ENCODE measurements at places on chromosomes 7 and 10.

DNA sequence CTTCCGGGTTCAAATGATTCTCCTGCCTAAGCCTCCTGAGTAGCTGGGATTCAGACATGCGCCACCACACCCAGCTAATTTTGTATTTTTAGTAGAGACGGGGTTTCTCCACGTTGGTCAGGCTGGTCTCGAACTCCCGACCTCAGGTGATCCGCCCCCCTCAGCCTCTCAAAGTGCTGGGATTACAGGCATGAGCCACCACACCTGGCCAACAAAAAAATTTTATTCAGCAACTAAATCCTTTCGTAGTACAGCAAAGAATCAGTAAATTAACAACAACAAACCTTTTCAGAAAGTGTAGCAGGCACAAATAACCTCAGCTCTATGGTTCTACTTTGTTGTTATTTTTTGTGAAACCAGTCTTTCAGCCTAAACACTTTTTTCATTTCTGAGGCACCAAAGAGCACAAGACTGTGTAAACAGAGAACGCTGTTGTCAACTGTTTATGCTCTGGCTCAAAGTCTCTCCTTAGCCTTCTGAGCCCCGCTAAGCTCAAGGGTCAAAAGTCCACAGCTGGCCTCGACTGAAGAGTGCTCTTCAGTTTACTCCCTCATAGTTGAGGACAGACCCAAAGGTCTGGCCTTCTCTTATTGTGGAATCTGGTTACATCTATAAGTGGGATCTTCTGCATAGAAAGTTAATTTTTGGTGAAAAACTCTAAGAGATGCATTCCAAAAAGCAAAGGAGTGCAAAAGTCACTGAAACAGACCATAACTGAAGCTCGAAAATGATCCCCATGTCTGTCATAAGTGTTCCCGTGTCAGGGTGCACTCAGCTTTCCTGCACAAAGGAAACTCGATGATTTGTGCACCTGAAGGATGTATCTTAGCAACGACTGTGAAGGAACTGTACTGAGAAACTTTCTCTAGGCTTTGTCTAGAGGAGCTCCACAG lies 24.6 kb upstream of the DDX50 start:
- no peak for DNase-seq

GRCh38 chr7:112147793-112148361 lies 58.3 kb downstream of the DOCK4 start:
- no peak for DNase-seq

DNA sequence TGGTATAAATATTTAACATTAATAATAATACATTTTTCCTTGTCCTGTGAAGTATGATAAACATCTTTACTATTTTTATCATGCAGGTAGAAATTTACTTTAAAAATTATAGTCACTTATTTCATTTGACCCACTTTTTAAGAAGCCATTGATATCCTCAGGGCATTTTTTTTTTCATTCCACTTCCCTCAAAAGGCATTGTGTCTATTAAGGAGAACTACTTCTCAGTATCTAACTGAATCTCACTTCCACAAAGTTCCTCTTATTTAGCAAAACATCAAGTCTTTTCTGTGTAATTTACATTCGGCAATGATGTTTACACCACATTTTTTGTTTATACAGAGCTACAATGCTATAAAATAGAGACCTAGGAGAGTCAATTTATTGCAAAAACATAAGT lies 388.2 kb upstream of the AKR1E2 start:
- no peak for DNase-seq

DNA sequence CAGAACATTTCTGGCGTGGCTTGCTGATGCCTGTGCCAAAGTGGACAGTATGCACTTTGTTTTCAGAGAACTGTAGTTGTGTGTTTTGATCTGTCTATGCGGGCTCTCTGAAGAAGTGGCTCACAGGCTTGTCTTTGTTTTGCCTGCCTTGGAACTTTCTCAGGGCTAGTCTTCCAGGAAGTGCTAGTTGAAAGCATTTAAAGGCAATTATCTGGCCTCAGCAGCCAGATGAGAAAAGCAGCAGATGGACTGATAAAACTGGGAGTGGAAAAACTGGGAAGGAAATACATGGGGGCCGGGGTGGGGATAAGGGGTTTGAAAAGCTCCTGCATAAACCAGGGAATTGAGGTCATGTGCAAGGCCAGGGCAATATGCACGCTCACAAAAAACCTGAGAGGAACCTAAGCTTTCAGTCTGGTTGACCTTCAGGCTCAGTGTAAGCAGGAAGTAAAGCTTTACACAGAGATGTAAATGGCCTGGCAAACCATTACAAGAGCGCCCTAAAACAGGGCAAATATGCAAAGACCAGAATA lies 94.5 kb downstream of the ZNF33B start:
- no peak for DNase-seq

DNA sequence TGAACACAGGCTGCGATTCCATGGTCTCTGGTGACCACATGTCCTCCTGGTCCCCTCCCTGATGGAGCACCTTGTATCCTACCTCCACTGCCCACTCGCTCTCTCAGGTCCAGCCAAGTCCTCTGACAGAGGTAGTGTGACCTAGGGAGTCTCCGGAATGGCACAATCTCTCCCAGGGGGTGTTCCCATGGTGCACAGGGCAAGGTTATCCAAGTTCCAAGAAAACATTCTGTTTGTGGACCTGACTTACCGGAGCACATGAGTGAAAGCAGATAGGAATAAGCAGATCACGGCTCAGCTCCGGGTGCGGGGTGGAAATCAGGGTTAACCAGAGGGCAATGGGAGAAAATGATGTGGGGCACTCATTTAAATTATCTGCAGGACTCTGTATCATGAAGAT lies 45.8 kb upstream of the INSIG1 start:
- no peak for DNase-seq

DNA sequence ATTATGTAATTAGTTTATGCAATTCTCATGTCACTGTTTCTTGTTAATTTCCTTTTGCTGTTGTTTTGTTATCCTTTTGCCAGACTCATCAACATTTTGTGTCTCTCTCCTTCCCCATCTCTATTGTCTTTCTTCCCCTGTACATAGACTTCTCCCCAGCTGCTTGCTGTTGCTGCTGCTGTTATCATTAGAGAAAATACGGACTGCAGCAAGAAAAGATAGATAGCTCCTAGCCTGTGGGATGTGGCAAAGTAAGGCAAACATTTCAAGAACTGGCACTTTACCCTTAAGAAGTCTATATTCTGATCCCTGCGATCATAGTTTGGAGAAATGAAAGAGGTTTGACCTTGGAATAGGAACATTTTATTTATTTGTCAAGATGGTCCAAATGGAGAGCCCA lies 162.2 kb downstream of the AOAH start:
- DNase-seq, result no peak

DNA sequence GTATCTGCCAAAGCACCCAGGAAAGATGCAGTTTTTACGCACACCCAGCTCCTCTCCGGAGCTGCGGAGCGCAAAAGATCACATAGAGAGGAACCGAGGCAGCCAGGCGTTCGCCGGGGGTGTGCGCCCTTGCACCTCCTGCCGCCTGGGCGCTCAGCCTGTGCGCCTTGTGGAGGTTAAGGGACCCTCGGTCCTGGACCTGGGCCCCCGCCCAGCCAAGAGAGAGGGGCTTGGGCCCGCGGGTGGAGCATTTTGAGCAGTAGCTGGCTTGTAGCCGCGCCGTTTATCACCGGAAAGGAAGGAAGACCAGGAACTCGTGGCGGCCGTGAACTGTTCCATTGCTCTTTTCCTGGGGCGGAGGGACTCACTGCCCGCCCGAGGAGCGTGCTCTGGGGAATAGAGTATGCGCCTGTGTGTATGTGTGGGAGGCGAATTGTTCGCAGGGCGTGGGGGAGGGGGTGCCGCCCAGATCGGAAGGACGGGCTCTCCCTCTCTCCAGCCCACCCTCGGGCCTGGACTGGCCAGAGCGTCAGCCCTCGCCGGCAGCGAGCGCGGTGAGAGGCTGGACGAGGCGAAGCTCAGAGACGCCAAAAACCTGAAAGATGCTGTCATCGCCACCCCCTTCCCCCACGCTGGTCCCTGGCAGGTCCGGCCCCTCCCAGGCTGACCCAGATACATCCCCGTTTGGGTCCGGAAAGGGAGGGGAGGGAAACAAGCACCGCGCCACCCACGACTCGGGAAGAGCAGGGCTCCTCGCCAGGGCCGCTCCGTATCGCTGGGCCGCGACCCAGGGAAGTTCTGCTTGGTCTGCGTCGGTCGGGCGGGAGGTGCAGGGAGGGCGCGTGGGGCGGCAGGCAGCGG lies 1.2 kb upstream of the WNT2 start:
- no peak for DNase-seq

- no peak for DNase-seq
Measured at GRCh38 chr10:110679486-110680272, 35.5 kb downstream of the RBM20 start.

- no peak for DNase-seq
Measured at GRCh38 chr10:6244510-6244909, 41.8 kb downstream of the PFKFB3 start.

GRCh38 chr10:92689663-92690210 lies at the start of gene HHEX:
Gene HHEX (plus strand): TSS chr10:92689955. CDS start chr10:92689987, 32 bp downstream.
- no peak for DNase-seq

DNA sequence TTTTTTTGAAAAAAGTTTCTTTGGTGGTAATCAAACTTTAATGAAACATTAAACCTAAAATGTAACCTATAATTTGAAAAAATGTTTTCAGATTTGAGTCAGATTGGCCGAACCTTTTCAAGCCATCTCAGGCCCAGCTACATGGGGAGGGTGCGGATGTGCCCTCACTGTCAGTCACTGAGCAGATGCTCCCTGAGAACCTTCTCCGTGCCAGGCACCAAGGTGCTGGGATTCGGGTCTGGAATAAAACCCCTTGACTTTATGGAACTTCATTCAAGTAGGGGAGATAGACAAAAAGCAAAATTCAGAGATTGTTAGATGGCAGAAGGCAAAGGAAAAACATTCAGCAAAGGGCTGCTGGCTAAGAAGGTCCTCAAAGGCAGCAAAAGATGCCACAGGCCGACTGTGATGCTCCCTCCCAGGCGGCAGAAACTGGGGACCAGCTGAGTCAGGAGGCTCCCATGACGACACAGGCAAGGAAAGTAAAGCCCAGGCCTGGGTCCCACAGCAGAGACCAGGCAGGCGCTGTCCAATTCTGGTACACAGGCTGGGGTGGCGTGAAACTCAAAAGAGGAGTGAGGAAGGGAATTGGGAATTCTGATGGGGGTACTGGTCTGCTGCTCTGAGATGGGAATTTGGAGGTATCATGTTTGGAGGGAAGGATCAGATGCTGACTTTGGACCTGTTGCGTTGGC lies 82.2 kb upstream of the DDC start:
- DNase-seq, result no peak

GRCh38 chr7:29282819-29283414 lies 88.3 kb downstream of the CHN2 start:
- DNase-seq, result no peak

DNA sequence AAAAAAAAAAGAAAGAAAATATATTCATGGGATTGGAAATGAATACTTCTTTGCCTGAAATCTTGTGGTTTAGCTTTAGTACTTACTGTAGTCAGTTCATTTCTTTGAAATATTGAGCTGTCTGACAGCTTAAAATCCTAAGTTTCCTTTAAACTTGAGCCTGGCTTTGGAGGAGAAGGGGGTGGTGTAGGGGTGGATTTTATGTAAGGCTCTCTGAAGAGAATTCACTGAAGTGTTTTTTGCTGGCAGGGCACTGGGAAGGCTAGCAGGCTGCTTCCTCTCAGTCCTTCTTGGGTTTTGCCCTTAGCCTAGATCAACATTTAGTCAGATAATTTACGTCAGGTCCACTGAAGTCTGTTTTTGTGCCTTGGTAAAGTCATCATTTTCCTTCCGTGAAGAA lies 516.5 kb downstream of the AUTS2 start:
- no peak for DNase-seq

DNA sequence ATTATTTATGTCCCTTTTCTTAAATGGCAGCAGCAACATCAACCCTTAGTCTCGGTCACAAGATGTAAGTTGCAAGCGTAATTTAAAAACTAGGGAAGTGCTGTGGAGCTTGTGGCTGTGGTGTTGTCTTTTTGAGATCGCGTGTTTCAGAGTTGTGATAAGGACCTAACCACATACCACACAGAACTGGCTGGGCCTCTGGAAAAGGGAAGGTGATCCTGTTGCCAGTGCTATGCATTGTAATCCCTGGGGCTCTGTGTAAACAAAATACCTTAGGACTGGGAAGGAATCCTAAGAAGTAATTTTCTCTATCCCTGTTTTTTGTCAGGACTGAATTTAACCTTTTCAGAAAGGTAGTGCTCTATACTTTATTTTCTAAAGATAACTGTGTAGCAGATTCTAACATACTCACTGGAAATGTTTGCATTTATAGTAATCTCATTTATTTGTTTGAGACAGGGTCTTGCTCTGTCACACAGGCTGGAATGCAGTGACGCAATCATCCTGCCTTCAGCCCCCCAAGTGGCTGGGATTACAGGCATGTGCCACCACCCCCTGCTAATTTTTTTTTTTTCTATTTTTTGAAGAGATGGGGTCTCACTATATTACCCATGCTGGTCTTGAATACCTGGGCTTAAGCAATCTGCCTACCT lies 60.4 kb downstream of the INPP5F start:
- no peak for DNase-seq

GRCh38 chr7:149875396-149875795 lies 1.6 kb downstream of the ATP6V0E2 start:
- DNase-seq, result no peak

- no peak for DNase-seq
Measured at GRCh38 chr7:7516662-7517061, 19.0 kb downstream of the COL28A1 start.

GRCh38 chr10:76881477-76882220 lies 756.0 kb downstream of the KCNMA1 start:
- no peak for DNase-seq

DNA sequence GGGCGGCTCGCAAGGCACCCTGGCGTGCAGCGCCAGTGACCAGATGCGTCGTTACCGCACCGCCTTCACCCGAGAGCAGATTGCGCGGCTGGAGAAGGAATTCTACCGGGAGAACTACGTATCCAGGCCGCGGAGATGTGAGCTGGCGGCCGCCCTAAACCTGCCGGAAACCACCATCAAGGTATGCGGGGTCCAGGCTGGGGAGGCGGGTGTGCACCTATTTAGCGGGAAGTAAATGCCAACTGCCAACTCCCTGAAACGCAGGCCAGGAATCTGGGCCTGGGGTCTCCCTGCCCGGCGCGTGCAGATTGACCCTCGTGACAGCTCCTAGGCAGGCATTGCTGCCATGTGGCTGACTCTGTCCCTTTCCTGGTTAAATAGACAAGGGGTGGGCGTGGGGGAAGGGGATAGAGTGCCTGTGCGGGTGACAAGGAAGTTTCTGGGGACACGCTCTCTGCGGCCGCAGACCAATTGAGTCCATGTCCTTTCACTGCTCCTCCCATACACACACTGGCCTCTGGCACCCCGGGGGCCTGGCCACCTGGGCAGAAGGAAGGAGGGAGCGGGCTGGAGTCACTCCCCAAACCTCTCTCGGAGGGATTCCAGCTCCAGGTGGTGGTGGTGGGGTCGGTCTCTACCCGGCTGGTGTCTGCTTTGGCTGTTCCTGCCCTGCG lies 2.7 kb downstream of the EVX1 start:
- no peak for DNase-seq

GRCh38 chr7:88337572-88337971 lies 30.9 kb upstream of the STEAP4 start:
- no peak for DNase-seq

DNA sequence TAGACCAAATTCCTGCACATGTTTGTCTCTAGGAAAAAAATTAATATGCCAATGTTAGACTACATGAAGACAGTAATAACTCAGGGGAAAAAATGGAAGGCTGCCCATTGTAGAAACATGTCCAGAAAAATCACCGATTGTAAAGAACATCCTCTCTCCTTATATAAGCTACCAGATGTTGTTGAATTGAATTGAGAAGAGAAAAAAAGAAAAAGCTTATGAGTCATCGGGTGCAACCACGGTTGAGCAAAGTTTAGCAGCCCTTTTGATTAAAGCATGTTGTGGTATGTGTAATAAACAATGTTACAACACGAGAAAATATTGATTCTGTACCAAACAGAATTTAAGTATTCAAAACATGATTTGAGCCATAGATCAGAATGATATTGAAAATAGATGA lies 102.3 kb upstream of the ARHGAP21 start:
- no peak for DNase-seq
